Stimulated activated CD4-positive, alpha-beta T cell treated with anti-CD3 and anti-CD28 coated beads, Interleukin-1b, Interleukin-23, amount 100 ng/mL, for 4 hours (primary cell): ENCODE measurements at places on chromosomes 5 and 9.

GRCh38 chr5:56987171-56987570 is 35.2 kb upstream of the MIER3 start:
- DNase-seq: no peak

- DNase-seq: no peak
Observed at GRCh38 chr5:177100714-177101121, 14.0 kb downstream of the FGFR4 start.

GRCh38 chr5:168307022-168307421 is 15.6 kb downstream of the WWC1 start:
- no peak for DNase-seq

GRCh38 chr5:32362527-32362926 is 49.8 kb upstream of the MTMR12 start:
- no peak for DNase-seq

DNA sequence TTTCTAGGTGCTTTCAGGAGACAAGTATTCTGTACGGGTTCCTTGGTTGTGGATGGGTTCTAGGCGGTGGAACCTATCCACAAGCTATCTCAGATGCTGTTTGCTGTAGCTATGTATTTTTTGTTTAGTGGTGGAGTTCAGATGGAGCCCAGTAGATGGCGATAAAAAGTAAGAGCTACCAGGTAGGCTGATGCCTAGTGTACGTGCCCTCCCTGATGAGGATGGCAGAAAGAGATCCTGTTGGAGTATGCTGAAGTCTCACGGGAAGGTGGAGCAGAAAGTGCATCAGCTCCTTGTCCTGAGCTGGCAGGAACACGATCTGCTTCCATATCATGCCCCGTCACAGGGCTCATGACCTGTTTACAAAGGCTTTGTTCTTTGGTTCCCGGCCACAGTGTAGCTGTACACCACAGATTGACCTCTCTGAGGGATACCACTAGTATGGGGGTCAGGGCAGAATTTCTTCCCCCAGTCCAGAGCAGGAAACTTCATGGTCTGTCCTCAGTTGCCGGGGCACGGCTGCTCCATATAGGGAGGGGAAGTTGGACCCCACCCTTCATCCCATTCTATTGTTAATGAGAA is 12.6 kb upstream of the UGT3A2 start:
- DNase-seq: no peak

GRCh38 chr9:13786131-13786530 is 506.6 kb upstream of the MPDZ start:
- DNase-seq: no peak

GRCh38 chr5:177431317-177432142 is 5.1 kb downstream of the GRK6 start:
- DNase-seq: no peak

DNA sequence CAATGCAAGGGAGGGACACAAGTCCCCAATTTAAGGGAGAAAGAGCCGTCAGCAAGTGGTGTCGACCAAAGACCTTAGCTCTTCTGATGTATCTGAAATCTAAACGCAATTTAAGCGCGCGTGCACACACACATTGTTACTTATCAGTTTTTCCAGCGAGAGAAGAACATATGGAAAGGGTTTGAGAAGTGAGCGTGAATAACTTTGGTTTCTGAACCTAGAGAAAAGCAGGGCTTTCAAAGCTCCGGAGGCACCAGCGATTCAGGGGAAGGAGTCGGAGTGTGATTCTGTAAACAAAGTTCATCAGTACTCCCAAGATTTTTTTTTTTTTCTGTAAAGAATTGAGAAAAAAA is 191.8 kb downstream of the MEF2C start:
- DNase-seq: no peak

DNA sequence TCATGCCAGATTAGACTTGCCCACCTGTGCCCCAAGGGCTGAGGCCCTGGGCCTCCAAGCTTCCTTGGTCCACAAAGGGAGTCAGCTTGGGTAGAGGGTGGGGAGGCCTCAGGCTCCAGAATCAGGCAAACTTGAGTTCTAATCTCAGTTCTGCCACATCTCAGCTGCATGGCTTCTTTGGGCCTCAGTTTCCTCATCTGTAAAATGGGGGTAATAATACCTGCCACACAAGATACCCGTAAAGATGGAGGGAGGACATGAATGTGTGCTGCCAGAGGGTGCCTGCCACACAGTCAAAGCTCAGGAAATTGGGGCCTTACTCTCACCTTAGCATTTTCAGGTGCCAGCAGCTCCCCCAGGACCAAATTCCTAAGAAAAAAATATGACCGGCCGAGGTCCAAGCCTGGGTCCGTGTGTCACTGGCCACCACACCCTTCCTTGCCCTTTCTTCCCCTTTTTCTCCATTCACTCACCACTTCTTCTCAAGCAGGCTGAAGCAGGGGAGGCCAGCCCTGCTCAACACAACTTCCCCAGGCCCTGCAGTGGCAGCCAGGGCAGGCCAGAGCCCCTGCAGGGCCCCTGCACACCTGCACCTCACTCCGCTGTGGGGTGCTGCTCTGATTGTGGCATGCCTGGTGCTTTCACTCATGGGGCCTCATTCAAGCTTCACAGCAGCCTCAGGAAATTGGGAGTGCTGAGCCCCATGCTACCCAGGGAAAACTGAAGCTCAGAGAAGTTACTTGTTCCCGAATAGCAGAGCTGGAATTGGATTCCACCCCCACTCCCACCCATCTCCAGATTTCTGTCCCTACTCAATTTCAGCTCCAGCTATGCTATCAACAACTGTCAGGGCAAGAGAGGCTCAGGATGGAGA is 3.9 kb downstream of the RGS14 start:
- DNase-seq: no peak

DNA sequence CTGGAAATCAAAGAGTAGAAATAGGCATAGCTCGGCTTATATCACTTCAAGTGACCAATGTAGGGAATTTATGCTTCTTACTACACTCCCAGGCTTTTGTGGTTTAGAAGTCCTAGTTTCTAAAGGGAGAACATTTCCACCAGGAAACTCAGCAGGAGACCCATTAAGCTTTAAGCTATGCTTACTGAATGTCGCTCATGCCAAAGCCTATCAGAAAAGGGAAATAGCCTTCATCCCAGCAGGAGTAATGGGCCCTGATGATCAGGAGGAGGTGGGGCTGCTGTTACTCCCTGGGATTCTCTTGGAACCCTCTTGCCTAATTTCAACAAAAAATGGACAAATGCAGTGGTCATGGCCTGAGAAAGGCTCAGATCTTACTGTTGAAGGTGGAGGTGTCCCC is 54.5 kb upstream of the SEMA6A start:
- no peak for DNase-seq

- no peak for DNase-seq
Observed at GRCh38 chr5:85293145-85293785, 908.6 kb upstream of the EDIL3 start.

DNA sequence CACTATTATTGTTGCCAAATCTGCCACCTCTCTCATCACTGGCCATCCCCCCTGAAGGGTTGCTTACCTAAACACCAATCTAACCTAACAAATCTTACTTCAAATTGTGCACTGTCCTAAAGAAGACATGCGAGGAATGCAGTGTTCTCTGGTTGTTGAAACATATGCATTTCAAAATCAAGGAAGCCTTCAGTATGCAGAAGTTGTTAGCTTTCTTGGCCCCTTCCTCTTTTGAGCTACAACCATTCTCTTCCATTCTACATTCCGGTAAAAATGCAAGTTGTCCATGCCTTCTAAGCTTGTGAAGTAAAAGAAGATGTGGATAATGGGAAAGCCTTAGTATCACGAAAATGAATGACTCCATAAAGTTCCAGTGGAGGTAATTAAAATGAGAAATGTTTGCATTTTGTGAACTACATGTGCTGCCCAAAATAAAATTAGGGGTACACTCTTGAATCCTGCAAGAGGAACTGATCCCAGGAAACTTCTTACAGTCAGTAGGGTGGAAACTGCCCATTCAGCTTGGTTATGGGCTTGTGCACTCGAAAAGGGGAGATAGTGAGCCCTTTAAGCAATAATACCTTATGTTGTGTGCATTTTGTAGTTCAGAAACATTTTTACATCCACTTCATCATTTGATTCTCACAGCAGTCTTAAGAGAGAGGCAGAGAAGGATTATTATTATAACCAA is 77.6 kb upstream of the ADRB2 start:
- DNase-seq: no peak

- no peak for DNase-seq
Observed at GRCh38 chr5:60700416-60700757, 421 bp upstream of the DEPDC1B start.

DNA sequence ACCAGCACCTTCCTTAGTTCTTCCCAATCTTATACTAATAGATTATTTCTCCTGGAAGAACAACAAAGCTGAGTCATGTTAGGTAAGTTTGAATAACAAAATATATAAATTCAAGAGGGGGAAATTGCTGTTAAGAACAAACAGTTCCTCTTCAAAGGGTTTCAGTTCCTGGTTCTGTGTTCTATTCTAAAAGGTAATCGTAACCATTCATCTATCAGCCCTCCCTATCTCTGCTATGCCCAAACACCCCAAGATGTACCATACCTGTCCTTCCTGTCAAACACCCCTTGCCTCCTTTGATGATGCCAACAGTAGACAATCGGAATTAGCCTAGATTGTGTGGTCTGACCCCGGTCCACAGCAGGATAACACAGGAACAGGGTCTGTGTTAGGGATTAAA is 4.2 kb upstream of the RNF180 start:
- no peak for DNase-seq

GRCh38 chr5:179238628-179238970 is 106.7 kb downstream of the ADAMTS2 start:
- no peak for DNase-seq

- DNase-seq: no peak
Observed at GRCh38 chr9:128481561-128481960, 23.0 kb upstream of the GLE1 start.

DNA sequence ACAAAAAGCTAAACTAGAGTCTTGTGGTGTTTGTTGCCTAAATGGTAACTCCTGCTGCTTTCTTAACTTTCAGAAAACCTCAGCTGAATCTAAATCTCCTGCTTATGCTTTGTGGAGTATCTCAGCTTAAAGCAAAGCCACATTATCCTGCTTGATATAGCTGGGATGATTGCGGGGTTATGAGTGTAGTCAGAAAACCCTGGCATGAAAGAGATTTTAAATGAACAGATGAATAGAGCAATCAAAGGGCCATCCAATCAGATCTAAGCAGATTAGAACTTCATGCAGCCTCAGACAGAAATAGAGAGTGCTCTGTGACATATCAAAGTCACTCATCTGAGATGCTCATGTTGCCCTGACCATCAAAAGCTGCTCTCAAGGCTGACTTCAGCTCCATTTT is 305.5 kb downstream of the DMRT2 start:
- no peak for DNase-seq

- DNase-seq: no peak
Observed at GRCh38 chr5:142934051-142934762, 164.0 kb downstream of the ARHGAP26 start.
